Stimulated activated CD4-positive, alpha-beta T cell treated with anti-CD3 and anti-CD28 coated beads, Interleukin-2, amount 100 ng/mL, for 48 hours (primary cell): ENCODE measurements at places on chromosomes 6 and 20.

- no peak for DNase-seq
Observed at GRCh38 chr6:36320475-36320874, 16.2 kb downstream of the BNIP5 start.

DNA sequence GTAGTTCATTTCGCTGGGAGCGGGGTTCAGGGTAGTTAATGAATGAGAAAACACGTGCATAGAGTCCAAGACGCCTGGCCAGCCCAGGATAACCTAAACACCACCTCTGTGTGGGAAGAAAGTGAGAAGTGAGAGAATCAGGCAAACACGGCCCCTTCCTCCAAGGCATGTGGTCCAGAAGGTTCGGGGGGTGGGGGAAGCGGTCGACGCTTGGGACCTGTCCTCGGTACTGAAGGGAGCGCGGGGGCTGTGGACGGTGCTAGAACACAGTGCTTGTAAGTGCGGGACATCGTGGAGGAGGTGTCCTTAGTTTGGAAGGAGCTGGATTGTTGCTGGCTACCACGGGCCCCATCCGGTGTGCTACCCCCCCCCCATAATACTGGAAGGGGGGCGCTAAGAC, 1.7 kb upstream of the VSTM2L start:
- DNase-seq = no peak

DNA sequence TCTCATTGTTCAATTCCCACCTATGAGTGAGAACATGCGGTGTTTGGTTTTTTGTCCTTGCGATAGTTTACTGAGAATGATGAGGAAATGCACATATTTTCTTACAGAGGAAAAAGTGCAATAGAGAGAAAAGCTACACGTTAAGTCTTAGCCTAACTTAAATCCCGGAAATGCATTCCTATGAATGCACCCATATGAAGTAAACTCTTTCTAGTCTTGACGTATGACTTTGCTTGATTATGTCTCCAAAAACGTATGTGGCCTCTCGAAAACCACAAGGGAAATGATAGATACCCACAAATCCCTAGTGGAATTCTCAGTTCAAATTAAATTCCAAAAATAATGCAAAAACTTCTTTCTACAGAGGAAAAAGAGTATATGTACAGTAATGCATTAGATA, 90.7 kb upstream of the SASH1 start:
- DNase-seq = no peak

DNA sequence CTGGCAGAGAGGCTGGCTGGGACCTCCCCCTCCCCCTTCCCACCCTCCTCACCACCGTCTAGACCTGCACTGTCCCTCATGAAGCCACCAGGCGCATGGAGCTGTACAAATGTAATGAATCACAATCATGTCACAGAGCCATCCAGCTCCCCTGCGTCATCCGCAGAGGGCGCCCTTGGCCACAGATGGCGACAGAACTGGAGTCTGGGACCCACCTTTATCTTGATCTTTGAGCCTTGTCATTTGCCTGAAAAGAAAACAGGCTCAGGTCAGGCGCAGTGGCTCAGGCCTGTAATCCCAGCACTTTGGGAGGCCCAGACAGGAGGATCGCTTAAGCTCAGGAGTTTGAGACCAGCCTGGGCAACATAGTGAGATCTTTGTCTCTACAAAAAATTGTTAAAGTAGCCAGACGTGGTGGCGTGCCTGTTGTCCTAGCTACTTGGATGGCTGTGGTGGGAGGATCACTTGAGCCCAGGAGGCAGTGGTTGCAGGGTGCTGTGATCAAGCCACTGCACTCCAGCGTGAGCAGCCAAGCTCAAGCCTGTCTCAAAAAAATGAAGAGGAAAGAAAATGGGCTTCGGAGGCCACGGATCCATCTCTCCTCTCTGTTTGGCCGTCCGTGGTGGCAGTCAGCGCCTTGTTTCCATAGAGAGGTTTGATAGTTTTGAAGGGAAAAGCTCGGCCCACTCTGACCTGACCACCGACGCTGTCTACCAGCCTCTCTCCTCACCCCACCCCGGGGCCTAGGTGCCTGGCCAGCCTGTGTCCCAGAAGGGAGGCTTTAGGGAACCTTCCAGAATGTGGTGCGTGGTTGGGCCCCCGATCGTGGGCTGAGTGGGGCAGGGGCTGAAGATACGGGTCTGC, 6.2 kb downstream of the COL9A3 start:
- no peak for DNase-seq

DNA sequence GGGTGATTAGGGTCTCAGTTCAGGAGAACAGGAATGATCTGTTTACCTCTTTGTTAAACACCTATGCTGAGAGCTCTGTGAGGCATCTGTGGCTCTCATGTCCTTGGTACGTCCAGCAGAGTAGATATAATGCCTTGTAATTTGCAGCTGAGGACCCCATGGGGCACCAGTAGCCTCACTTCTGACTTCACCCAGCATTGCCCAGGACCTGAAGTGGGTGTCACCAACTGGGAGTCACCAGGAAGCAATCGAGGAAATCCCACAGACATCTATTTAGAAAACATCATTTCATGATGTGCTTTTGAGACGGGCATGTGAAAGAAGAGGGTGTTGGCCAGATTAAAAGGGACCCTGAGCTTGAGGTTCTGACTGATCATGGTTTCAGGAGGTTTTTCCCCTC, 8.8 kb downstream of the EDN3 start:
- no peak for DNase-seq

- no peak for DNase-seq
Observed at GRCh38 chr20:58081846-58082245, 146.6 kb downstream of the ANKRD60 start.

GRCh38 chr6:149140137-149140909, 177.2 kb upstream of the TAB2 start:
- peak; percentile 37 for DNase-seq

- DNase-seq = no peak
Observed at GRCh38 chr20:41357424-41358163, 9.0 kb downstream of the EMILIN3 start.

DNA sequence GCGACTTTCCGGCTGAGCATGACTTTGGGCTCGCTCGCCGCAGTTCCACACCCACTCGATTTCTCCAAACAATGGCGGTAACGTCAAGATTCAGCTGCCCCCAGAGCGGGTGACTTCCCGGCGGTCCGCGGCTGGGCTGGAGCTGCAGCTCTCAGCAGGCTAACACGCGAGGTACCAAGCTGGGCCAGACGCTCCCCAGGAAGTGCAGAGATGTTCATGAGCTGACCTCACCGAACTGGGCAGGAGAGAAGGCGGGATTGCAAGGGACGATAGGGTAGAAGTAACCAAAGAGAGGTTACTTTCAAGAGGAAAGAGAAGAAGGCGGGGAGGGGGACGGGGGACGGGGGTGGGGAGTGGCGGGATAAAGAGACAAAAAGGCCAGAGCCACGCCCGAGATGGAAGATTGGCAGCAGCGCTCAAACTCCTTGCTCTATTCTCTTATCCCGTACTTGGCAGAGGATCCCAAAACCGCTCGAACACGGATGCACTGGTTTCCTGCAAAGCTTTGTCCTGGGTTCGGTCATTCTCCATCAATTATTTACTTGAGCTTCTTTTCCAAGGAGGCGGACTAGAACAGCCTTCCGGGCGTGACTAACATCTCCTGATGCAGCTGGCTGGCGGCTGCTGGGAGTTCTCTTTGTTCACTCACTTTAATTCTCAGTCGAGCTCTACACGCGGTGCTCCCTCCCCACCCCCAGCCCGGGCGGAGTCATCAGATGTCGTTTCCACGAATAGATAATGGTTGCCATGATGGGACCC, at the start of gene MTCL3:
TSS of gene MTCL3 (minus strand) at position 626 of the 759 bp plus-strand sequence.
- DNase-seq = peak; percentile 50

DNA sequence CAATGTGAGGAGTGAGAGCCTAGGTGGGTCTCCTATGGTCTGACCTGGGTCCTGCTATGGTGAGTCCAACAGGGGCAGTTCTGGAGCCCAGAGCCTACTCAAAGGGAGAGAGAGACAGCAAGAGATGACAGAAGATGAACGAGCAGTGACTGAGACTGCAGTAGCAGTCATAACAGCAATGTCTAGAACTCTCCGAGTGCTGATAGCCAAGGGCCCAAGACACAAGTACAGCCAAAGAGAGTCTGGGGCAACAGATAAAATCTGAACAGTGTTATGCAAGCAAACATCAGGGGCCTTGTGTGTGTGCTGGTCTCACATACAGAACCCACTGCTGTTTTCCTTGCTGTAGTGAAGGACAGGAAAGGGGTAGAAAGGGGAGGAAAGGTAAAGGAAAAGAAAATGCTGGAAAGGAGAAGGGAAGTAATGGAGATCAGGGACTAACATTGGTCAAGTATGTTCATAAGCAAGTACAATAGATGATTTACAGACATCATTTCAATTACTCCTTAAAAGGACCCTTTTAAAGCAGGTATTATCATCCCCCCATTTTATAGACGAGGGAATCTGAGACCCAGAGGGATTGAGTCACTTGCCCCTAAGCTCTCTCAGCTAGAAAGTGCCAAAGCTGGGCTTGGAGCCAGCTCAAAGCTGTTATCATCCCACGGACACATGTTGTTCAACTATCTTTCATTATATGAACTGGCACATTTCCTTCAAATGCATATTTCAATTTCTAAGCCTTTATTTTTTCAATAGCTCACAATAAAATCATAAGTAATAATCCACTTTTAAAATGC, 182.3 kb upstream of the RAB32 start:
- DNase-seq = no peak

DNA sequence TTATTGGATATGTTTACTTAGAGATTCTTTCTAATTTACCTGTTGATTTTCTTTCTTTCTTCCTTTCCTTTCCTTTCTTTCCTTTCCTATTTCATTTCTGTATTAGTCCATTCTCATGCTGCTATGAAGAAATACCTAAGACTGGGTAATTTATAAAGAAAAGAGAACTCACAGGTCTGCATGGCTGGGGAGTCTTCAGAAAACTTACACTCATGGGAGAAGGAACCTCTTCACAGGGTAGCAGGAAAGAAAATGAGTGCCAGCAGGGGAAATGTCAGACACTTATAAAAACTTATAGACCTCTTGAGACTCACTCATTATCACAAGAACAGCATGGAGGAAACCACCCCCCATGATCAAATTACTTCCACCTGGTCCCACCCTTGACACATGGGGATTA, 40.8 kb downstream of the HDAC2 start:
- no peak for DNase-seq

- DNase-seq = no peak
Observed at GRCh38 chr6:116371120-116371917, 572 bp downstream of the DSE start.

- no peak for DNase-seq
Observed at GRCh38 chr6:14709066-14709670, 536.7 kb upstream of the JARID2 start.

DNA sequence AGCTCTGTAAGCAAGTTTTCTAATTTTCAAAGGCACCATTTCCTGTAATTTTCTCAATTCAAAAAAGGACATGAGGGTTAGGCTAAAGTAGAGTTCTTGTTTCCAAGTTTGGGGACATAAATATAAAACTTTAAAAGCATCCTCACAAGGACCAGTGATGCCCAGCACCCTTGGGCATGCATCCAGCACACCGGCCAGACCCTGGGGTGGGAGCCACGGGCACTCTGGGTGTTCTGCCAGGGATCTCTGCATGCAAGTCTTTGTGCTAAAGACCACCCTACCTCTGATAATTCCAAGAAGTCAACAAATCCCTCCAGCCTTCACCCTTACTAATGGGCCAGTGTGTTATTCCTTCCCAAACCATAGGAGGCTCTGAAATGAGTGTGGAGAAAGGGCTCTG, 46.5 kb downstream of the PLCG1 start:
- DNase-seq = no peak

DNA sequence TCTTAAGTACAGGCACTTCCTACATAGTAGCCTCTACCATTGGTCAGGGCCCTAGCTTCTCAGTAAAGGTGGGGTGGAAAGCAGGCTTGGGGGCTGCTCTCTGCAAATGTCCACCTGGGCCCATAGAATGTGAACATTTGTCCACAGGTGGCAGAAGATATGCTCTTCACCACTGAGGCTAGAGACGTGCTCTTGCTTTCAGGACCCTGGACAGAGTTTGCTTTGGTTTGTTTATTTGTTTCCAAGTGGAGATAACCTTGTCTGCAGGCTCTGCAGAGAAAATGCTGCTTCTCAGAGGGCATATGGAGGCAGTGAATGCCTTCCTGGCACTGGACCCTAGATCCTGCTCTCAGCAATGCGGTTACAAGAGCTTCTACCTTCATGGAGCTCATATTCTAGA, 129.0 kb downstream of the F13A1 start:
- no peak for DNase-seq

- DNase-seq = peak; percentile 59
Observed at GRCh38 chr20:62501801-62502495, 26.2 kb upstream of the GATA5 start.

- DNase-seq = no peak
Observed at GRCh38 chr6:141829566-141830360, 303.0 kb upstream of the GJE1 start.

DNA sequence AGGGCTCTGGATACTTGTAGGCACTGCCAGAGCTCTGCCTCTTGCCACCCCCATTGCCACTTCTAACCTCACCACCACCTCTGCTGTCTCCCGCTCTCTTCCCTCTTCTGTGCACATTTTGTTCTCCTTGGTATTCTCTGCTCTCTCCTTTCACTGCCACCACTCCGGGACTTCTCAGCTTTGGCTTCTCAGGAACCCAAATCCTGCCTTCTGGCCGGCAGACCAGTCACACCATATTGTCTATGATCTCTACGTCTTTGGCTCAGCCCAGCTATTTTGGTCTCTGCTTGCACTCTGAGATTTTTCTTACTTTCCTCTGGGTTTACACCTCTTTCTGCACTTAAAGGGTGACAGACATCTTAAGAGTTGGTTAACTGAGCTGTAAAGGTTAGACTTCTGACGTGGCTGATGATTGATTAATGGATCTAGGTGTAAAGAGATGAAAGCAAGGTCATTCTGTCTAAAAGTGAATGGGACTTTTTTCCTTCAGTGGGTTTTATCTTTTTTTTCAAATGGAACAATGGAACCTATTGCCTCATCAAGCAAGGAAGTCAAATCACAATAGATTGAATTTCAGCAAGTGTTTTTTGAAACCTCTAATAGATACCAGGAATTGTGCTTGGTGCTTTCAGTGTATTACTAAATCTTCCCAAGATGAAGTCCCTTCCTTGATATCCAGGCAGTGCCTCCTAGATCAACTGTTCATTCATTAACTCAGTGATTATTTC, 13.8 kb downstream of the MMP24 start:
- no peak for DNase-seq

DNA sequence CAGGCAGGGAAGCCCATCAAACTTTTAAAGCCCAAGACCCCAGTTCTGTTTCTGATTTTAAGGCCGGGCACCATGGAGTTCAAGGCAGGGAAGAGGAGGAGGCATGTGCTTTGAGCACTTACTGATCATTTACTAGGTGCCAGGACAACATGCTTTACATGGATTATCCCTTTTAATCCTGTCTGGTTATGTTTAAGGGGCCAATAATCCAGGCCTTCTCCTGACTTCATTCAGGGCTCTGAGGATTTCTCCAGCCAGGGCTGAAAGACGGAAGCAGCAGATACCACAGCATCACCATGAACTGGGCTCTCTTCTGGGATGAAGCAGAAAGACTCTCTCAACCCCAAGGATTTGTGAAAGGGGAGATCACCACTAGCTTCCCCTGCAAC, 4.1 kb downstream of the CCND3 start:
- DNase-seq = no peak

DNA sequence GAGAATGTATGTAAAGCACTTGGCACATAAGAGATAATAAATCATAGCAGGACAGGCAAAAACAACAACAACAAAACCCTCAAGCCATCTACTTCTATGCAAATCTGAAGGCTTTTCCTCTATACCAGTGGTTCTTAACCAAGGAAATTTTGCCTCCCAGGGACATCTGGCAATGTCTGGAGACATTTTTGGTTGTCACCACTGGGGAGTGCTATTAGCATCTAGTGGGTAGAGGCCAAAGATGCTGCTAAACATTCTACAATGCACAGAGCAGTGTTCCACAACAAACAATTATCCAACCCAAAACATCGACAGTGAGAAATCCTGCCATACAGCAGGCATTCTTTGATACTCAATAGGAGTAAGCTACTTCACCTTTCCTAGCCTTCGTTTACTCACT, 28.2 kb downstream of the NDRG3 start:
- DNase-seq = no peak
